CD14-positive monocyte (primary cell): ENCODE measurements at places on chromosomes 7 and 10. TPM values are rescaled to one million over a fixed set of nuclear protein-coding genes. Genes with fewer than 3 reads are reported as not detected.

The UNC5B gene
- polyA plus RNA-seq, result 0.04 TPM

The TRUB1 gene
- polyA plus RNA-seq, result 5.0 TPM

GRCh38 chr7:137867289-137867688 lies 20.5 kb upstream of the DGKI start:
- no peak for DNase-seq

GRCh38 chr10:103692952-103693811 lies 162.2 kb downstream of the SH3PXD2A start:
- DNase-seq, result no peak

- DNase-seq, result no peak
Measured at GRCh38 chr10:102610441-102610887, 33.8 kb upstream of the TRIM8 start.

DNA sequence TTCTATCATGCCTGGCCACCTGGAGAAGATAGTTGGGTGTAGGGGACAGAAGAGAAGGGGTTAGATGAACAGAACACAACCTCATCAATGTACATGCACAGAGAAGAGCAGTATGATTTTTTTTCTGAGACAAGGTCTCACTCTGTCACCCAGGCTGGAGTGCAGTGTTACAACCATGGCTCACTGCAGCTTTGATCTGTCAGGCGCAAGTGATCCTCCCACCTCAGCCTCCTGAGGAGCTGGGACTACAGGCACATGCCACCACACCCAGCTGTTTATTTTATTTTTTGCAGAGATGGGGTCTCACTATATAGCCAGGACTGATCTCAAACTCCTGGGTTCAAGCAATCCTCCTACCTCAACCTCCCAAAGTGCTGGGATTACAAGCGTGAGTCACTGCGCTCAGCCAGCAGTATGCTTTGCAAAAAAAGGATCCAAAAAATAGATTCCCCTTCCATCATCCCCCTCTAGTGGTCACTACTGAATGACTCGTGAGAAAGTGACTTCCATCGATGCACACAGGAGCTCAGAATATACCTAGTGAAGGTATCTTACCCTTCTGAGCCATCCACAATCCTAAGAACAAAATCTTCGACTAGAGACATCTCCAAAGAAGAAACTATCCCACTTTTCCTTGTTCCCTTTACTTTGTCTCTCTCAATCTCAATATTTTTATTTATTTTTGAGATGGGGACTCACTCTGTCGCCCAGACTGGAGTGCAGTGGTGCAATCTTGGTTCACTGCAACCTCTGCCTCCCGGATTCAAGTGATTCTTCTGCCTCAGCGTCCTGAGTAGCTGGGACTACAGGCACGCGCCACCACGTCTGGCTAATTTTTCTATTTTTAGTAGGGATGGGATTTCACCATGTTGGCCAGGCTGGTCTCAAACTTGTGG lies 21.0 kb downstream of the ZCWPW1 start:
- peak; percentile 65 for DNase-seq

GRCh38 chr7:57305192-57305748 lies 144.7 kb upstream of the ZNF716 start:
- DNase-seq, result no peak

DNA sequence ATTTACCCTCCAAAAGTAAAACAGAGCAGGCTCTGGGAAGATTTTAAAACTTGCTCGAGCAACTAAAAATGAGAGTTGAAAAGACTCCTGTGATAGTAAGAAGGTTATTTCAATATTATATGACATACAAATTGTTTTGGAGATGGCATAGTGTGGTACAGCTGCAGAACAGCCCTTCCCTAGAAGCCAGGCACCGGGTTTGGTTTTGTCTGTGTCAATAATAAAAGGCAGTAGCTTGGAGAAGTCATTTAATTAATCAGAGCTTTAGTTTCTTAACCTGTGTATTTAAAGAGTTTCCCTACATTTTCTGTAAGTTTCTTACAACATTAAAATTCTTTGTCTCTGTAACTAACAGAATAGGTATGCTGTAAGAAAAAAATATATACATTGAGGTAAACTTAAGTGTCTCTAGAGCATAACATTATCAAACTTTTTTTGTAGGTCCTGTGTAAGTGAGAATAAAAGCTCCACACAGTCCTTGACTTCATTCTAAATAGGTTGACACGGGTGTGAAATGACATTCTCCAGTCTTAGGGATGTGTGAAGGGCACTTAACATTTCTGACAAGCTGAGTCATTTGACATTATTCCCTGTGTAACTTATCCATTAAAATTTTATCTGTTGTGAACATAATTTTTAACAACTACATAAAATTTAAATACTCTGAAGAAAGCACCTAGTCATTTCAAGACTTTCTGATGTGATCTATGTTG lies 425.0 kb upstream of the ETV1 start:
- no peak for DNase-seq

DNA sequence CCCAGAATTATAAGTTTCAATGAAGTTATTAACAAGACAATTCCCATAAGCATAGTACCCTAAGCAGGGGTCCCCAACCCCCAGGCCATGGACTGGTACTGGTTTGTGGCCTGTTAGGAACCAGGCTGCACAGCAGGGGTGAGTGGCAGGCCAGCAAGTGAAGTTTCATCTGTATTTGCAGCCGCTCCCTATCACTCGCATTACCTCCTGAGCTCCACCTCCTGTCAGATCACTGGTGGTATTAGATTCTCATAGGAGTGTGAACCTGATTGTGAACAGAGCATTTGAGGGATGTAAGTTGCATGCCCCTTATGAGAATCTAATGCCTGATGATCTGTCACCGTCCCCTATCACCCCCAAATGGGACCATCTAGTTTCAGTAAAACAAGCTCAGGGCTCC lies 36.0 kb upstream of the KIAA1217 start:
- no peak for DNase-seq
